ENCODE measurements at places on chromosomes 4 and X. TPM values are rescaled to one million over a fixed set of nuclear protein-coding genes. Genes with fewer than 3 reads are reported as not detected.

GRCh38 chrX:38807873-38808272, 6.6 kb downstream of the MID1IP1 start:
- peaks cover 2% of the 10 kb centered on the region for H3K4me1 ChIP-seq
- DNase-seq: no peak
- H3K27me3 ChIP-seq: no peaks in the 10 kb centered on the region
- H3K36me3 ChIP-seq: peaks cover 4% of the 10 kb centered on the region
- no peak overlapping the region for H3K27ac ChIP-seq

DNA sequence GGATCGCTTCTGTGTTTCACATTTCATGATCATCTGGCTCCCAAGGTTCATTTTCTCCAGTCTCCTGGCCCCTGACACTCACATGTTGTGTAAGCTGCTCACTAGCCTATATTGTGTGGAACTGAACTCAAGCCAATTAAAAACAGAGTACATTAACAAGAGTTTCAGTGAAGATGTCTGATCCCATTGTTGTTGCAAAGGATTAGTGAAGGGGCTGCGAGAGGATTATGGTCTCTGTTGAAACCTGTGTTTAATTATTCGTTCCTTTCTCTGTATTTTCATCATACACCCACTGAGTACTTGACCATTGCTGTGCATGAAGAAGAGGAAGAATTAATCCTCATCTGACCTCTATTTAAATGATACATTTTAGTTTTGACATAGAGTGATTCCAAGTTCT, 54.7 kb downstream of the AFF2 start:
- H3K4me3 ChIP-seq: no peak overlapping the region
- no peaks in the 10 kb centered on the region for H3K27me3 ChIP-seq
- H3K36me3 ChIP-seq: no peaks in the 10 kb centered on the region
- H3K27ac ChIP-seq: no peak overlapping the region
- DNase-seq: no peak

DNA sequence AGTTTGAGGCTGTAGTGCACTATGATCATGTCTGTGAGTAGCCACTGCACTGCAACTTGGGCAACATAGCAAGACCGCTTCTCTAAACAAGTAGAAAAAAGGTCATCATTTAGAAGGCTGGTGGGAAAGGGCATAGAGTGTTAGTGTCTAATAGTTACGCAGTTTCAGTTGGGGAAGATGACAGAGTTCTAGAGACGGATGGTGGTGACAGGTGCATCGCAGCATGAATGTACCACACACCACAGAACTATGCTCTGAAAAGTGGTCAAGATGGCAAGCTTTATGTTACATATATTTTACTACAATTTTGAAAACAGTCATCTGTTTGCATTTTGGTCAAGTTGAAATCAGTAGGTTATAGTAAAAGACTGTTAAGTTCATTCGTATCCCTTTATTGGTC, 23.7 kb upstream of the CLDN34 start:
- no peak overlapping the region for H3K27ac ChIP-seq
- H3K4me3 ChIP-seq: no peak overlapping the region
- no peak for DNase-seq
- H3K36me3 ChIP-seq: peaks cover 5% of the 10 kb centered on the region

DNA sequence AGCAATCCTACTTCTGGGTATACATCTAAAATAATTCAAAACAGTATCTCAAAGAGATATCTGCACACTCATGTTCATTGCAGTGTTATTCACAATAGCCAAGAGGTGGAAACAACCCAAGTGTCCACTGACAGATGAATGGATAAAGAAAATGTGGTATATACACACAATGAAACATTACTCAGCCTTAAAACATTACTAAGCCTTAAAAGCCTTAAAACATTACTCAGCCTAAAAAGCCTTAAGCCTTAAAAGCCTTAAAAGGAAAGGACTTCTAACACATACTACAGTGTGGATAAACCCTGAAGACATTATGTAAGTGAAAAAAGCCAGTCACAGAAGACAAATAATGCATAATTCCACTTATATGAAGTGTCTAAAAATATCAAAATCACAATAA, 40.3 kb upstream of the TFDP3 start:
- peak; percentile 63 for DNase-seq
- H3K36me3 ChIP-seq: no peaks in the 10 kb centered on the region
- no peak overlapping the region for H3K27ac ChIP-seq
- no peaks in the 10 kb centered on the region for H3K27me3 ChIP-seq
- no peak overlapping the region for H3K4me3 ChIP-seq
- peaks cover 2% of the 10 kb centered on the region for H3K4me1 ChIP-seq

GRCh38 chrX:150569155-150569477, 695 bp downstream of the MTM1 start:
- peak overlapping the region; percentile 65 for H3K27ac ChIP-seq
- peak overlapping the region; percentile 92 for H3K4me3 ChIP-seq

- H3K27ac ChIP-seq: no peak overlapping the region
- no peaks in the 10 kb centered on the region for H3K36me3 ChIP-seq
Observed at GRCh38 chrX:29617276-29617675, 598.1 kb upstream of the MAGEB2 start.

GRCh38 chr4:17721496-17722355, 59.7 kb downstream of the FAM184B start:
- H3K36me3 ChIP-seq: no peaks in the 10 kb centered on the region
- no peaks in the 10 kb centered on the region for H3K4me1 ChIP-seq
- no peaks in the 10 kb centered on the region for H3K27me3 ChIP-seq
- DNase-seq: peak; percentile 23
- H3K4me3 ChIP-seq: no peak overlapping the region

GRCh38 chr4:106583567-106583966, 215.0 kb upstream of the GIMD1 start:
- no peaks in the 10 kb centered on the region for H3K27me3 ChIP-seq
- H3K4me3 ChIP-seq: no peak overlapping the region
- peak; percentile 94 for DNase-seq
- H3K27ac ChIP-seq: no peak overlapping the region
- no peaks in the 10 kb centered on the region for H3K36me3 ChIP-seq

DNA sequence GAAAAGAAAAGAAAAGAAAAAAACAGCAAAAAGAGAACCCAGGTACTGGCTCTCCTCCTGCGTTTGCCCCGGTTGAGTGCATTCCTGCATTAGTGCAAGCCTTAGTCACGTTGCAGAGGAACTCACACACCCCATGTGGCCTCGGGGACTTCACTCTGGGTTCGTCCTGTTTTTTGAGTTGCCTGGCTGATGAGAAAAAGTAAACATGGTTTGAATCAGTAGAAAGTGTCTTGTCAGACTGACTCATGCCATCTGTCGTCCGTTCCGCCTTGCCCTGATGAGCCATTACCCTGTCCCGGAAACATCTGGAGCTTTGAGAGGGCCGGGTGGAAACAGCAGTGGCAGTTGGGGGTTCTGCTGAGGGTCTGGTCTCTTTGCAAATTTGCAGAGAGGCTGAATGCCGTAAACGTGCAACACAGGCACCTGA, 16.3 kb downstream of the CD99 start:
- H3K4me3 ChIP-seq: no peak overlapping the region
- peak overlapping the region; percentile 25 for H3K27ac ChIP-seq
- peak; percentile 95 for DNase-seq
- H3K27me3 ChIP-seq: no peaks in the 10 kb centered on the region
- peaks cover 25% of the 10 kb centered on the region for H3K4me1 ChIP-seq

- peaks cover 39% of the 10 kb centered on the region for H3K36me3 ChIP-seq
- H3K27ac ChIP-seq: no peak overlapping the region
- H3K27me3 ChIP-seq: no peaks in the 10 kb centered on the region
- no peak for DNase-seq
- no peaks in the 10 kb centered on the region for H3K4me1 ChIP-seq
Observed at GRCh38 chr4:8617486-8618040, 25.0 kb downstream of the CPZ start.

GRCh38 chr4:148955564-148956297, 513.5 kb upstream of the NR3C2 start:
- peaks cover 4% of the 10 kb centered on the region for H3K4me1 ChIP-seq
- H3K27ac ChIP-seq: no peak overlapping the region
- no peaks in the 10 kb centered on the region for H3K27me3 ChIP-seq
- H3K36me3 ChIP-seq: no peaks in the 10 kb centered on the region

DNA sequence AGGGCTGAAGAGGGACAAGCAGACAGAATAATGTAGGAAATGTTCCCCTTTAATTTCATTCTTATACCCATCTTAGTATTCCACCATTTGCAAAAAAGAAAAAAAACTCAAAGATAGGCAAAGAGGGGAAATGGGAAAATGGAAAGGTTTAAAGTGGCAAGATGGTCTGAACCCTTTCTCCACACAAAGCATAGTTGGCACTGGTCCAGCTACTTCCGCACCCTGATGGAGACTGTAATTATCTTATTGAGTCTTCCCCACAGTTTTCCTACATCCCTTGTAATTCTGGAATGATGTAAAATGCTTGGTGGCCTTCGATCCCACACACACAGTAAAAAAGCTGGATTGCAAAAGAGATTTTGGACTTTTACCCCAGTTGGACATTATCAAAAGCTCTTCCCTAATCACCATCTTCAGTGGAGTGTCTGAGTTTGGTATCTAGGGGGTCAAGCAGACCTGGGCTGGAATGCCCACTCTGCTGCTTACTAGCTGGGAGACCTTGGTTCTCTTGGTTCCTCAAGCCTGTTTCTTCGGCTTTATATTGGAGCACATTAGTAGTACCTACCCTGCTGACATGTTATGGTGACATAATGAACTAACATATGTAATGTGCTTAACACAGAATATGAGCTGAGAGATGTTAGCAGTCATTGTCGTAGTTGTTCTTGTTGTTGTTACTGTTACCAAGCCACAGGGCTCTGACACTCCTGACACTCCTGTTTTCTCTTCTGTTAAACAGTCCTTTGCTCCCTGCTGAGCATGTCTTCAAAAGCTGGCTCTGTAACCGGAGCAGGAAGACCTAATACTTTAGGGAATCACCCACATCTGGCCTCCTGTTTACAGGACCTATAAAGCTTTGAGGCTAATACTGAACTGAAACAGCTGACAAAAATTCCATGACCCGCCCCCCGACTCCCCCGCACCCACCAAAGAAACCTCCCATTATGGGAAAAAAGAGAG, 4.7 kb downstream of the SRPX2 start:
- H3K4me1 ChIP-seq: peaks cover 20% of the 10 kb centered on the region
- DNase-seq: peak; percentile 84
- H3K4me3 ChIP-seq: no peak overlapping the region
- H3K27ac ChIP-seq: peak overlapping the region; percentile 96
- no peaks in the 10 kb centered on the region for H3K27me3 ChIP-seq

DNA sequence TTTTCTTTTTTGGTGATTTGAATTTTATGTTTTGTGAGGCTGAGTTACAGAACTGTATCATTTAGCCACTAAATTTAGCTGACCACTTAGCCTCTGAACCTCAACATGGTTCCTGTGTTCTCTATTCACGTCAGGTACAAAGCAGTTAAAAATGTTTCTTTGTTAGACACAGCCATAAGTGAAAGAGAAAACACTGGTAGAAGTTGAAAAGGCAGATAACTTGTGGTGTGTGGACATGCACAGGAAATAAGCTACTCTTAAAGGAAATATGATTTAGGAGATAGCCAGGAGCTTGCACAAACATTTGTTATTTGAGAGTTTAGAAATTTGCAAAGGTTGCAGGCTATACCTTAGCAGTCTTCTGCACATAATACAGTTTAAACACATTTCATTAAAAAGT, 171.0 kb upstream of the RPS6KA3 start:
- no peak overlapping the region for H3K4me3 ChIP-seq
- H3K27me3 ChIP-seq: peaks cover 3% of the 10 kb centered on the region
- no peak overlapping the region for H3K27ac ChIP-seq
- H3K36me3 ChIP-seq: no peaks in the 10 kb centered on the region
- DNase-seq: no peak

GRCh38 chr4:173909294-173909693, 374.2 kb downstream of the FBXO8 start:
- H3K27me3 ChIP-seq: no peaks in the 10 kb centered on the region
- H3K4me1 ChIP-seq: no peaks in the 10 kb centered on the region
- DNase-seq: no peak
- no peak overlapping the region for H3K27ac ChIP-seq
- no peaks in the 10 kb centered on the region for H3K36me3 ChIP-seq

GRCh38 chrX:42085836-42086235, 162.5 kb upstream of the CASK start:
- no peaks in the 10 kb centered on the region for H3K4me1 ChIP-seq
- H3K27ac ChIP-seq: no peak overlapping the region
- no peaks in the 10 kb centered on the region for H3K27me3 ChIP-seq
- H3K36me3 ChIP-seq: no peaks in the 10 kb centered on the region

DNA sequence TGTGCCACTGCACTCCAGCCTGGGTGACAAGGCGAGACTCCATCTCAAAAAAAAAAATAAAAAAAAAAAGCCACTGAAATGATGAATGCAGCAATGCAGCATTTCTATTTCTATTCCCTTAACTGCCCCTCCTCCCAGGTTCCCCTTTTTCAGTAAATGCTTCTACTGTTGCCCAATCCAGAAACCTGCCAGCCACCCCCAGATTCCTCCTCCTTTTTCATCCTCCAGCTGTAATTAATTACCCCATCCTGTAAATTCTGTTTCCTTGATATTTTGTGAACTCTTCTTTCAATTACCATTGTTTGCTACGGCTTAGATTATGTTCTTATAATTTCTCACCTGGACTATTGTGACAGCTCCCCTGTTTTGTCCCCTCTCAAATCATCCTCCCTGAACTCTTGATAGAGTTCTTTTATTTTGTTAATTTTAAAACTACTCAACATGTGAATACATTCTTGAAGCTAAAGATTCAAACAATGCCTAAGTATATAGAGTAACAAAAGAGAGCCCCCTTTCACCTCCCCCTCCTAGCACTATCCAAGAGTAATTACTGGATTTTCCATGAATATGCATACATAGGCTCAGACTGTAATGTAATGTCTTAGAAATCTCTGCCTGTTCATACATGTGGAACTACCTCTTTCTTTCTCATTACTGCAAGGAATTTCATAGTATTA, 140.6 kb upstream of the GPC4 start:
- no peak overlapping the region for H3K4me3 ChIP-seq
- H3K27ac ChIP-seq: no peak overlapping the region
- no peaks in the 10 kb centered on the region for H3K4me1 ChIP-seq
- H3K36me3 ChIP-seq: no peaks in the 10 kb centered on the region
- H3K27me3 ChIP-seq: peaks cover 3% of the 10 kb centered on the region

GRCh38 chr4:41687971-41688370, 60.6 kb downstream of the PHOX2B start:
- no peak for DNase-seq
- no peaks in the 10 kb centered on the region for H3K4me1 ChIP-seq
- H3K27ac ChIP-seq: no peak overlapping the region
- peaks cover 4% of the 10 kb centered on the region for H3K27me3 ChIP-seq

The ALG13 gene
- total RNA-seq: 42.7 TPM

The EMD gene
- total RNA-seq: 11.4 TPM

The TEX13D gene
- total RNA-seq: not detected

The SPRY1 gene
- total RNA-seq: 1.9 TPM

The HS6ST2 gene
- total RNA-seq: not detected

The PRDM5 gene
- total RNA-seq: 12.8 TPM

The DOK7 gene
- total RNA-seq: not detected

The ETFDH gene
- total RNA-seq: 14.0 TPM

The BEX4 gene
- total RNA-seq: 0.54 TPM

The TLR2 gene
- total RNA-seq: under 0.01 TPM

The STS gene
- total RNA-seq: 3.4 TPM

The ITIH6 gene
- total RNA-seq: not detected

The FGFR3 gene
- 0.28 TPM for total RNA-seq

The JCHAIN gene
- 0.83 TPM for total RNA-seq

The USP53 gene
- 34.7 TPM for total RNA-seq

The MED12 gene
- 12.5 TPM for total RNA-seq

The STARD8 gene
- 1.7 TPM for total RNA-seq

The GAGE12J gene
- total RNA-seq: not detected

The PABPC5 gene
- total RNA-seq: 0.90 TPM

The FRAS1 gene
- total RNA-seq: under 0.01 TPM

All from IMR-90 (cell line).